ENCODE measurements at places on chromosomes 2 and 18.

DNA sequence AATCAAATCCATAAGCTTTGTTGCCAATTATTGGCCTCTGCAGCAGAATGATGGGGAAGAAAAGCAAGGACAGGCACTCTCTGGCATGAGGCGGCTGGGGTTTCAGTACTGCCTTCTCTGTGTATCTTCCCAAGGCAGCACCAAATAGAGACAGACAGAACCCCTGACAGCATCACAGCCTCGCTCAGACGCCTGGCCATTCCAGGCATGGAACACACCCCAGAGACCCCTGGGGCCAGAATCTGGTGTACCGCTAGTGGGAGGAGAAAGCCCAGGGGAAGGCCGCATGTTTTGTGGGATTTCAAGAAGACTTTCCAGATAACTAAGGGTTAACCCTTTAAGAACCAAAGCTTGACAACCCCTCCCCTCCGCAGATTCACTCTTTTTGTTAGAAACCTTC is 282.1 kb downstream of the EN1 start:
- no peak for DNase-seq

DNA sequence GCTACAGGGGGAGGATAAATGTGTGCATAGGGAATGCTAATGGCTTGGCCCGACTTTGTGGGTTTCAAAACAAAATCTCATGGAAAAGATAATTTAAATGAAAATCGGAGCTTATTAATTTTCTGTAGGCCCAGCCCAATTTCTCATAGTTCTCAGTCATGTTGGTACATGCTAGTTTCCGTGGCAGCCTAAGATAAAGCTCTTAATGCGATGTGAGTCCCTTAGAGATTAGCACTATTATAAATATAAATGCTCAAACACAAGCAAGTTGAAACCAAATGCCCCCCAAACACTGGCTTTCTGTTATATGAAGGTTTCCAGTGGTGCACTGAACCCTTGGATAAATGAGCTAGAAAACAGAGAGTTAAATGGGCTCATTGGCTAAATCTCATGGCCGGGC is 168.0 kb downstream of the BCL2 start:
- no peak for DNase-seq

DNA sequence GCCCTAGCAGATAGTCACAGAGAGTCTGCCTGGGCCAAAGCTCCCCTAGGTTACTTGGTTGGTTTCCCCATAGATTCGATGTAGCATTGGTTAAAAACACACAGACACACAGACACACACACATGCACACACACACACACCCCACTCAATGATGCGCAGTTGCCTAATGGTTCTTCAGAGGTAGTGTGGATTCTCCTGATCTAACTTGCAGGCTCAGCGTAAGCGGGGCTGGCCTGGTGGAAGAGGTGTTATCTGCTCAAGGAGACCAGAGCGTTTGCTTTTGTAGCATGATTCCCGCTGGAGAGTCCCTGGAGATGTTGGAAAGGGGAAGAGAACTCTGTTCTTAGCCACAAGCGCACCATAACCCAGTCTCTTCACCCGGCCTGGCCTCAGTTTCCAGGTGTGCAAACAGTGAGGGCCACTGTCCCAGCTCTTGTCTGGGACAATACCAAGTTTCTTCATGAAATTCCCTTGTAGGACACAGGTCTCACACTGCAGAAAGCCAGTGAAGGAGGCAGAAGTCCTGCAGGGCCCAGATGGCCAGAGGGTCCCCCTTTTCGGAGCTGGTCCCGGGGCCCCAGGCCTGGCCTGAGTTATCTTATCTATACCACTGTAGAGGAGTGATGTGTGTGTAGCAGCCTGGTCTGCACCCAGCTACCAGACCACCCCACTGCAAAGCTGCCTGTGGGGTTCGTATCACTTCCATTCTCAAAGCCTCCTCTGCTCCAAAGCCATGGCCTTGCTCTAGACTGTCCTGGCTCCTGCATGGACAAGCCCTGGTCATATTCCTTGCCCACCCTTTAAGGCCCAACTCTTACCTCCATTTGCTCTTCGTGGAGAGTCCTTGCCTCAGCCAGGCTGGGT is 3.7 kb downstream of the ACKR3 start:
- DNase-seq, result no peak

GRCh38 chr2:38835015-38835601 is 40.6 kb downstream of the DHX57 start:
- DNase-seq, result no peak

DNA sequence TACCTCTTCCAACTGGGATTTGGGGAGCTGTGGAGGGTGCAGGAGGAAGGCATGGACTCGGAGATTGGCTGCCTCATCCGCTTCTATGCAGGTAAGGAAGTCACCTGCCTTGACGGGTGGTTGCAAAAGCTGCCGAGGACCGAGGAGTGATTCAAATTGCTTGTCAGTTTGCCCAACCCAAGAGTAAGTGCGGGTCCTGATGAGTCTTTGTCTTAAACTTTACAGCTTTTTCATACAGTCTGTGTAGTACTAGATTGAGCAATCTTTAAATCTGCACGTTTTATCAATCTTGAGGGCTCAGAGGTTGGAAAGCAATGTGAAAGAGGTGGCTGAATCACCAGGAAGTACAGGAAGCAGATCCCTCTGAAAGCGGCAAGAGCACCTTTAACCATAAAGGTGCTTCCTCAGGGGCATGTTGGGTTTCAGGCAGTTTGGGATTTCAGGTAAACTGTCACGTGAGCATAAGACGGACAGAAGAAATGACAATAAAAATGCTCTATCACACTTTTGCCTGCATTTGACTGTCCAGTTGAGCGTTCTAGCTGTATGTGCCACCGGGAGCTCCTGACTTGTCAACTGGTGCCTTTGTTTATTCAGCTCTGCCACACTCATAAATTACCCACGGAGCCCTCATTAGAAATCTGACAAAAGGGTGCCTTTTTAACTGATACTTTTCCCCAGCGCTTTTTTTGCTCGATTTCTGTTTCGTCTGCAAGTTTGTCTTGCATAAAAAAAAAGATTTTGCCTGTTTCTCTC is 2.0 kb downstream of the PHLPP1 start:
- no peak for DNase-seq

DNA sequence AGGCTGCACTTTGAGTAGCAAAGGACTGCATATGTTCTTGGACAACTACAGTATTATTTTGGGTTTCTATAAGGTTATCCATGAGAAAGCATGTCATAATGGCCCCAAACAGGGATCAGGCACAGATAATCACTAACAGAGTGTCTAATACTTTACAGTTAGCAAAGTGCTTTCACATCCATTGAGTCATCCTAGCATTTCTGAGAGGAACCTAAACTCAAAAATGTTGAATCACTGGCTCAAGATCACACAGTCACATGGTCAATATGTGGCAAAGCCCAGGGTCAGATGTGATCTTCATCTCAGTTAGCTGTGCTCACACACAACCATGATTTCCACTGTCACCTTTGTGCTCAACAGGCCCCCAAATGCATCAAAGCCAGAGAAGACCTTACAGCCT is 156.1 kb upstream of the VRK2 start:
- DNase-seq, result no peak

- no peak for DNase-seq
Measured at GRCh38 chr2:60490848-60491247, 62.6 kb downstream of the BCL11A start.

DNA sequence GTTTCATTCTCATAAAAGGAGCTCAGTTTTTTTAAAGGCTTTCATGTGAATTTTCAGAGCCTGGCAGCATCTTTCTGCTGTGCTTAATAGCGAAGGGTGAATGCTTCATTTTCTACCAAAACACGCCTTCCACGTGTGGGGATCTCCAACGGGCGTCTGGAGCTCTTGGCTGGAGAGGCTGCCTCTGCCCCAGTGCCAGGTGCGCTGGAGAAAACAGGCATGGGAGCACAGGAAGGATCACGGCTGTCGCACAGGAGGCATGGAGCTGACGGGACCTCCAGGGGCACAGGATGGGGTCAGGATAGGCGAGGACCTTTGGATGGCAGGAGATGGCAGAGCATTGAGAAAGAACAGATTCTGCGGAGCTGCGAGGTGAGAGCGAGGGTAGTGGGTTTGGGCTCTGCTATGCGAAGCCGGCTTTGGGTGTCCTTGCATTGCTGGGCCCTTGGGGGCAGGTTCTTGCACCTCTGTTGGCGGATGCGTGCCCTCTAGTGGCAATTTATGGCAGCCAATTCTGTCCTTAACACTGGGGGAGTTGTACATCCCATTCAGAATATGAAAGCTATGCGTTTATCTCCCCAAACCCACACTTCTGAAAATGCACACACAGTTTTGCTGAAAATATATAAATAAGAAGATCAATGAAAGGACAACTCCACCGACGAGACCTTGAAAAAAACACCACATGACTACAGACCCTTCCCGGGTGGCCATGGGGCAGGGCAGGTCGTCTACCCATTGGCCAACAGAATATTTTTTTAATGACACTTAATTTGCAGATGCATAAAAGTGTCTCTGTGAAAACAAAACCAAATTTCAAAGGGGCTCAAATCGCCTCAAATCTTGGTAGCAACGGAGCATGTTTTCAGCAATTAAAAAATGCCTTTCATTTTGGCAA is 90.4 kb upstream of the SLC35G4 start:
- DNase-seq, result no peak

DNA sequence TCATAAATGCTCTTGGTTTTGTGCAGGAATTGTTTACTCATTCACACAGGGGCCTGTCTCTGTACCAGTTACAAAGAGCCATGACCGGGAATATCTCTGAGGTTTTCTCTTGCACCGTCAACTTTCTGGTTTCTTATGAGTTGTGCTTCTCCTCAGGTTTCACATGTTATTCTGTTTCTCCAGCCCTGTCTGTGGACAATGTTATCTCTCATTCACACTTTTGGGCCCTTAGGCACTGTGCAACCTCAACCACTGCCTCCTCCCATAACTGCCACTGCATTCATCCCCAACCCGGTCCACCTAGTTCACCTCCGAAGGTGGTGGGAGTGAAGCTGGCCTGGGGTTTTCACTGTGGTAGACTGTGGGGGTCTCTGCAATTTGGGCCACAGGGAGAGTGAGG is 22.5 kb upstream of the NEDD4L start:
- no peak for DNase-seq

- DNase-seq, result peak; percentile 92
Measured at GRCh38 chr2:173590276-173590861, 235.7 kb downstream of the CDCA7 start.

GRCh38 chr18:50284255-50284885 is 3.0 kb upstream of the MBD1 start:
- no peak for DNase-seq

DNA sequence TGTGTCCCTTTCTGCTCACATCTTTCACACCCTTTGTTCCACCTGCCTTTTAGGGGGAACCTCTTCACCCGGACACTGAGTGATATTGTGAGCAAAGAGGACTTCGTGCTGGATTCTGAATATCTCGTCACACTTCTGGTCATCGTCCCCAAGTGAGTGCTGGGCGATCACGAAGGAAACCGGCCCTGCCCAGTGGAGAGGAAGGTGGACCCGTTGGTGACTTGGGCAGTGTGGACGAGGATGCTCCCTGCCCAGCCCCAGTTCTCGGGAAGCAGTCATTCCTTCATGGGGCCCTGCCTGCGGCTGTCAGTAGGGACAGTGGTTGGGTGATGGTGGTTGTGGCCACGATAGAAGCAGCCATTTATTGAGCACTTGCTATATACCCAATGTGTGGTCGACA is 40.8 kb downstream of the PDIA6 start:
- DNase-seq, result no peak

DNA sequence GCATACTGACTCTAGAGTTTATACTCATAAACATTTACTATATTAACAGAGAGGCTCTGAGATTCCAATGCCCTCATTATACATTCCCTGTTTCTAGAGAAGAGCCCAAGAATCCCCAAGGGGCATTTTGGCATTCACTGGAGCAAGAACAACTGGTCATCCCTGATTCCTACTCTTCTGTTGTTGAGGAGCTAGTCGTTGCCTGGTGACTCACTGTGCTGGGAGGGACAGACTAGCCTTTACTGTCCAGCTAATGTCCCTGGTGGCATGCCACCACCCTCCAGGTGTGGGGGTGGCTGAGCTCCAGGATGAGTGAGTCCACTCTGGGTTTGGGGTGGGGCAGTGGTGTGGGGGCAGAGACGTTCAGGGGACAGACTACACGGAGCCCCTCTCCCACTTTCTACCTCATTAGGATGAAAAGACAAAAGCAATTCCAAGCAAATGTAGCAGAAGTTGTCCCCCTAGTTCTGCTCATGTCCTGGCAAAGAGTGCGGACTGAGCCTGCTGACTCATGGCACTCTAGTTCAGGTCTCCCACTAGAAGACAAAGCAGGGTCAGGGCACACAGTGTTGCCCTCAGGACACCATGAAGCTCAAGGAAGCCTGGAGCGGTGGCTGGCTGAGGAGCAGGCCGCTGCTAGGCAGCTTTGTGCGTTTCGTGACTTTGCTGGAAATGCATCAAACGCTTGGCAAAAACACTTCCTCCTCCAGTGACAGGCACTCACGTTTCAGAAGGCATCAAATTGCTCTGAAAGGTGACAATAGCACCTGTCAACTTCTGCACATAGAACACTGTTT is 49.4 kb downstream of the RHOB start:
- DNase-seq, result no peak

- DNase-seq, result no peak
Measured at GRCh38 chr2:138336146-138336545, 165.4 kb upstream of the SPOPL start.

DNA sequence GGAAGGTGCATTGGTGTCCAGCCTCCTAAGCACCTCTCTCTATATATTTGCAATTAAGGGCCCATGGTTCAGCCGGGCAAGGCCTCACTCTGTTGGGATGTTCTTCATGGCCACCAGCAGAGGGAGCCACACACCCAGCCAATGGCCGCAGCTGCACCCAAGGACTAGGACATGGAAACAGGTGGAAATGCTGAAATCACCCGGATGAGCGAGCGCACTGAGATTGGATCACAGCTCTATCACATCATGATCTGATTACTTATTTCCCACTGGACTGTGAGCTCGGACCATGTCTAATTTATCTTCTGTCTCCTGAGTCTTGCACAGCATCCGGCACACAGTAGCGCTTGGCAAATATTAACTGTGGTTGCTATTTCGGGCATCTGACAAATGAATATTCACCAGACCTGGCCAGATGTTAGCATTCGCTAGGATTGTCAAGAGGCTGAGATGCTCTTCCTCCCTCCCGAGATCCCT is 31.2 kb downstream of the KIF3C start:
- DNase-seq, result peak; percentile 70

DNA sequence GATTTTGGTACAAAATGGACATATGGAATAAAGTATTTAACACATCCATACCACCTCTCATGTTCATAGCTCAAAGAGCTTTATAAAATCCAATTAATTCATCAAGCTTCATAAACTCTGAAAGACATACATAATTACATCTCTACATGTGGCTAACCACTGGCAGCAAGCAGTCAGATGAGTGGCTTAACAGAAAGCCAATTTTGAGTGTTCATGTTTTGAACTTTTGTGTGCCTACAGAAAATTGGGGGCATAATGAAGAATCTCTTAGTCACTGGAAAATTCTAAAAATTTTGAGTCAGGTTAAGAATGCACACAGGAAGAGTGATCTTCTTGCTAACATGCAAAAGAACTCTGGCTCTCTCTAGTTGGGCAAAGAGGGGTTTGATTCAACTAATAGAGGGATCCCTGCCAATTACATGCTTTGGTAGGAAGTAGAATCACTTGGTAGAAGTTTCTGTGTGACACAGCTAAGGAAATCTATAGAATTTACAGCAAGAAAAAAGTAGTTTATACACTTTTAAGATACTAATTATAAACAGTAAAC is 287.4 kb downstream of the NOL4 start:
- DNase-seq, result no peak

GRCh38 chr2:9238591-9239326 is 32.1 kb downstream of the ASAP2 start:
- no peak for DNase-seq
